ENCODE measurements at places on chromosomes 6 and 20.

- no peak for DNase-seq
These were observed 236.1 kb downstream of the TSHZ2 start for GRCh38 chr20:53208110-53208832.

DNA sequence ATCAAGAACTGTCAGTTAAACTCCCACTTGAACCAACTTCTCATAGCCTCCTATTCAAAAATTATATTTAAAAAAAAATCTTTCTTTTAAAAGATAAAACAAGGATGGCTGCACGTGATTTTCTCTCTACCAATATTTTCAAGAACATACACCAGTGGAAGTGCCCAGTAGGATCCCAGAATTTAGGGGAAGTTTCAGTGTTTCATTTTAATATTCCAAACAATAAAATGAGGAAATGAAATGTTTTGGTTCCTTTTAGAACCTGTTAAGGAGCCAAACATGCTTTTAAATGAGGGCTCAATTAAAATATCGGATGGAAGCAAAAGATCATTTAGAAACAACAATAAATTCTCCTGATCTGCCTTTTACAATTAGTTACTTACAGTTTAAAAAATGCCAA is 26.4 kb upstream of the PRELID3B start:
- DNase-seq: no peak

- no peak for DNase-seq
These were observed 22.4 kb upstream of the RIMS4 start for GRCh38 chr20:44832724-44833123.

- no peak for DNase-seq
These were observed 5.1 kb downstream of the CST7 start for GRCh38 chr20:24954151-24954550.

GRCh38 chr6:166325383-166326042 is 16.8 kb downstream of the SFT2D1 start:
- DNase-seq: no peak

DNA sequence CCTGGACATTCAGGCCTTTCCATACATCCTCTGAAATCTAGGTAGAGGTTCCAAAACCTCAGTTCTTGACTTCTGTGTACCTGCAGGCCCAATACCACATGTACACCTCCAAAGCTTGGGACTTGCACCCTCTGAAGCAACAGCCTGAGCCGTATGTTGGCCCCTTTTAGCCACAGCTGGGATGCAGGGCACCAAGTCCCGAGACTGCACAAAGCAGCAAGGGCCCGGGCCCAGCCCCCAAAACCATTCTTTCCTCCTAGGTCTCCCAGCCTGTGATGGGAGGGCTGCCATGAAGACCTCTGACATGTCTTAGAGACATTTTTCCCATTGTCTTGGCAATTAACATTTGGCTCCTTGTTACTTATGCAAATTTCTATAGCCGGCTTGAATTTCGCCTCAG is 107.4 kb upstream of the FRMD1 start:
- DNase-seq: no peak

GRCh38 chr6:15246666-15247499 is 1.0 kb downstream of the JARID2 start:
- DNase-seq: no peak

DNA sequence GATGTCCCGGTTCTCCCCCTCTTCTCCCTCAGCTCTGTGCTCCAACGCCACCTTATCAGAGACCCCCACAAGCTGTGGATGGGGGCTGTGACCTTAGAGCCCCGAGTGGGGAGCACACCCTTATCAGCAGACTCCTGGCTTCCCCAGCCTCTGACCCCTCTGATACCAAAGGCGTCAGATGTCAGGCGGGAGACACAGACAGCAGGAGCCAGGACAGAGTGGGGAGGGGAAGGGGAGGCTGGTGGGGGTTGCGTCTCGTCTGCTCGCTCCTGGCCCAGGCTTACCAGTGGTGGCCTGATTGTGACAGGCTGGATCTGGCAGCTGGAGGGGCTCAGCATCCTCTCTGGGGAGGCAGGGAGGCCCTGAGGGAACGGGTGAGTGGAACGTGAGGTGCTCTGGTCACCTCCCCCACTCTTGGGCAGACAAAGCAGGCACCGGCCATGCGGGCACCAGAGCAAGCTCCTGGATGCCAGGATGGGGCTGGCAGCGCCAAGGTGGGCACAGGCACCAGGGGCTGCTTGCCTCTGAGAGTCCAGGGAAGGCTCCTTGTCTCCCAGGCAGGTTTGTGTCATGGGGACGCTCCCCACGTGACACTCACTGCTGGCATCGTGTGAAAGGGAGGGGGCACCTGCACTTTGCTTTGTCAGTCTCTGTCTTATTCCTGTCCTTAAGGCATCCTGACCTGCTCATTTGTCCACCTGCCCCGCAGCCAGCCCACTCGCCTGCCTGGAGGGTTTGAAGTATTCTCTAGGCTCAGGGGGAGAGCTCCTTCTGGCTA is 27.8 kb upstream of the GATA5 start:
- DNase-seq: no peak

DNA sequence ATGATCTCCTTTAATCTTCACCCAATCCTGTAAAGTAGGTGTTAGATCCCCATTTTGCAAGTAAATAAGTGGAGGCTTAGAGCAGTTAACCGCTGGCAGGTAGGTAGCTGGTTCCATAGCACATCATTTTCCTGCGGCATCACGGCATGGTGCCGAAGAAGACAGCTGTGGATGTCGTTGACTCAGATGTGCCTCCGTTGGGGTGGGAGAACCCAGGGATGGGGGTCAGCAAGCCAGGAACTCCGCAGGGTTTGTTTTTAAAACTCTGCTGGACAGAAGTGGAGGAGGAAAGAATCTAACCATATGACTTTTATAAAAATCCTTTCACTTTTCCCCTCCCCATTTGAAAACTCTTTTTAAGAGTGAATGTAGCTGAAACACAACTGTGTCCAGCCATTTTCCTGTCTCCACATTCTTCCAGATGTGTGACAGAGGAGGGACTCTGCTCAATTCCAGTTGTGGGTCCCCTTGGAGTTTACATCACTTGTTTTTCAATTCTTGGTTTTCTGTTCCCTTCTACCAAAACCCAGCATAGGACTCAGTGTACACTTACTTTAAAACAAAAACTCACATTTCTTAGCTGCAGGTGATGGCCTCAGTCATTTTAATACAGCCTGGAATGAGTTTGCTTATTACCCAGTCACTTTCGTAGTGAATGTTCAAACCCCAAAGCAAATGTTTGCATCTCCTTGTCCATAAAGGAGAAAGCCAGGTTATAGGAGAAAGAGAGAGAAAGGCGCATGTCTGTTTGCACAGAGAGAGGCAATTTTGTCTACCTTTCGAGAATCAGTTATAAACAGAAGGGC is 27.6 kb upstream of the PI16 start:
- DNase-seq: no peak

DNA sequence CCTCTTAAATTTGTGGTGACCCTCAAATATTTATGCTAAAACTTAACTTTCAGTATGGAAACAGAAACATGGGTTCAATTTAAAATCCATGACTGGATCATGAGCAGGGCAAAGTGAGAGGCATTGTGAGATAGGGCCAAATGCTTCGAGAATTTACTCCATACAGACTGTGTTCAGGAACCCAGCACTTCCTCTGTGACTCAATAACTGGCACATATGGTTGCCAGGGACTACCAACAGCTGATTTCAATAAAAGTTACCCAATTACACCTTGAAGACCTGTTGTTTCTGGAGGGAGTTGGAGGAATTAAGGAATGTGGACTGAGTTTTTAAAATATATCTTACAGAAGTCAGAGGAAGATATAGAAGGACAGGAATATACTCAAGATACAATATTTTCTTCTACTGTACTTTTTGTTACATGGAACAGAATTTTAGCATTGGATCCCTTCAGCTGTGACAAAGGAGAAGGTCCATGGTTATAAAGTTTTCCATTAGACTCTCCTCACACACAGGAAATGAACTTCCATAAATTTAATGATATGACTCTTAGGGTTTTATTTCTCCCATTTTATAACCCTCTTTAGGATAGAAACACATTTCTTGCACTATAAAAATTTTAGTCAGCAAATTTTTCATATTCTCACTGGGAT is 258.5 kb downstream of the KHDC1L start:
- no peak for DNase-seq

DNA sequence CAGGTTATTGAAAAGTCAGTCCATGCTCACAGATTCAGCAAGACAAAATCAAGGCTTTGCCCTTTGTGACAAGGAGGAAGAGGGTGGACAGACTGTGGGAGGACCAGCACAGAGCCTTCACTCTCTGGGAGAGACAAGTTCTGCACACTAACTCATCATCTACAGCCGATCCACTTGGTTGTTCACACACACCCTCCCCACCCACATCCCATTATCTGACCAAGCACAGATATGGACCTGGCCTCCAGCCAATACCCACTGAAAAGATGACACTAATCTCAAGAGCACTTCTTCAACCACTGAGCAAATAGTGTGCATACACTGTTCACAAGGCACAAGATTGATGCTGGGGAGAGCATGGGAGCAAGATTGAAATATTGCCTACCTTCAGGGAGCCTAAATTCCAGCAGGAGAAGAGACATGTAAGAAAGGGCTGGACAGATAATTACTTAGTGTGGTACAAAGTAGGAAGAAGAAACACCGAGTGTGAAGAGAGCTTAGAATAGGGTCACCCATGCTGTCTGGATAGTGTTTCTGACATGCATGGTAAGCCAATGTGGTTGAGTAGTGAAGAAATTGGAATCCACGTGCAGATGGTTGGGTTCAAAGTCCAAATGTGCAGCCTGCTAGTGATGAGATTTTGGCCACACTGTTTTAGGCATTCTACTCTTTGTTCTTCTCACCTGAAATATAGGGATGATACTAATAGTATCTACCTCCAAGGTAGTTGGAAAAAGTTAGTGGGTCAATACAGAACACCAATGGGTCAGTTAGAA is 21.7 kb upstream of the IL17A start:
- no peak for DNase-seq

DNA sequence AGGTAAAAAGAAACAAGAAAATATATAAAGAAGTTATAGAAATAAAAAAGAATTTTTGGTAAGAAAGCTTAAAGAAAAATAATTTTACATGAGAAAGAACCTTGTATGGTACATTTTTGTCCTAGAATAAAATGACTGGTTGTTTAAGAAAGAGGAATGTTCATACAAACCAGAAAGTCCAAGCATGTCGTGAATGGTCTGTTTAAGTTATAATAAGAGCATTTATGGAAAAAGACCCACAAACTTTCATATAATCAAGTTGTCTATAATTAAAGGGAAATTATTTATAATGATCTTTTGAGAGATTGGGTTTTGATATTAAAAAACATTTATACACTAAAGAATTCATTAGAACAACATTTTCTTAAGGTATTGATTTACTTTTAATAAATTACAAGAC is 27.8 kb upstream of the FAM110A start:
- DNase-seq: no peak

DNA sequence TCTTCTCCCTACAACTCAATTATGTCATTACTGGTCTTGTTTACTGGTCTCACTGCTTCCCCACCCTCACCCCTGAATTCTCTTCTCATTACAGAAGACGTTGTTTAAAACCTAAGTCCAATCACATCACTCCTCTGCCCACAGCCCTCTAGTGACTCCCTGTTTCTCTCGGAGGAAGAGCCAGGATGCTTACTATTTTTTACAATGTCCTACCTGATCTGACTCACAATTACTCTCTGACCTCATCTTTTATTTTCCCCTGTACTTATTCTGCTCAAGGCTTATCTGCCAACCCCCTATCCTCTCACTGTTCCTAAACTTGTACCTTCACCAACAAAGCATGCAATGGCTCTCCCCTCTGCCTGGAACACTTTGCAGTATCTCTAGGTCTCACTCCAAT is 400.4 kb upstream of the PTCHD4 start:
- DNase-seq: no peak

GRCh38 chr20:50992733-50993457 is 30.0 kb downstream of the KCNG1 start:
- no peak for DNase-seq

- no peak for DNase-seq
These were observed 15.5 kb downstream of the PPIL6 start for GRCh38 chr6:109424946-109425345.

DNA sequence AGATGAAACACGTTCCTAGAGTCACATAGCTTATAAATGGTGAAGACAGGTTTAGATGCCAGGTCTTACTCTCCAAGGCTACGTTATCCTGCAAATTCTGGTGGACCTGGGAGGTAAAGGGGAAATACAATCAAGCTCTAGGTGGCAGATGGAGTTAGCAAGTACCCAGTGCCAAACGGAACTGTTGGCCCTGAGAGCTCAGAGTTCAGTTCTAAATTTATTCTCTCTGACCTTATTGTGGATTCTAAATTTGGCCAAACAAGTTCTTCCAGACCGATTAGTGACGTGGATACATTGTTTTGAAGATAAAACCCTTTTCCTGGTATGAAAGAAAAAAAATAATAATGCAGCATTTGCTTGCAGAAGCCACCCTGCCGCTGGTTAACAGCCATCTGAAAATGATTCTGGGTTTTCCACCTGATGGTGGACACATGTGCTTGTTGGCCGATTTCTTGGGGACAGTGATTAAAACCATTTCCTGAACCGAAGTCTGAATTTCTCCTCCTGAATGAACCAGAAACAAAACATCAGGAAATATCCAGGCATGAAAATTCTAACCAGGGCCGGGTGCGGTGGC is 32.5 kb downstream of the RIPOR3 start:
- no peak for DNase-seq

DNA sequence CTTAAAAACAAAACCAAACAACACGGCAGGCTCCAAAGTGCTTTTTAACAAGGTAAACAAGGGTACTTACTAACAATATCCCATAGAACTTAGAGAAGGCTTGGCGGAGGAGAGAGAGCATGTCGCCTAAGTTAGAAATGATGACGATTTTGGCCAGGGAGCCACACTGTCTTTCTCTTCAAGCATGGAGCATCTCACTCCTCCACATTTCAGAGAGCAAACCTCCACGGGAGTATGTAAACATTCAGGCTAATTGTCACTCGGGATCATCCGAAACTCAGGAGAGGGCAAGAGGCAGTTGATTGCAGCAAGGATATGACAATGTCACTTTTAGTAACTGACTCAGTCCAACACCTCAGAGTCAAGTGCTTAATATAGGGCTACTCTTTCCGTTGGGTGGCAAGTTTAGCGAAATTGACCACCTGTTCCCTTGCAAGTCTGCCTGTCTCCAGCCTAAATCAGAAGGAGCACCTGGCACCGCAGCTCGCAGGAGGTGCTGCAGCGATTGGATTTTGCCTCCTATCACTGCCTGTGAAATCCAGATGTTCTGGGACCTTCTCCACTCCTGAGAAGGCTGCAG is 65.8 kb upstream of the RPS6KA2 start:
- DNase-seq: no peak

Data from stimulated activated CD8-positive, alpha-beta memory T cell treated with anti-CD3 and anti-CD28 coated beads, Interleukin-4, amount 100 ng/mL, for 4 hours (primary cell).